ENCODE measurements at places on chromosomes 11 and 22.
A peak's percentile ranks its signal among the peaks of the same experiment; 100 is the strongest.

DNA sequence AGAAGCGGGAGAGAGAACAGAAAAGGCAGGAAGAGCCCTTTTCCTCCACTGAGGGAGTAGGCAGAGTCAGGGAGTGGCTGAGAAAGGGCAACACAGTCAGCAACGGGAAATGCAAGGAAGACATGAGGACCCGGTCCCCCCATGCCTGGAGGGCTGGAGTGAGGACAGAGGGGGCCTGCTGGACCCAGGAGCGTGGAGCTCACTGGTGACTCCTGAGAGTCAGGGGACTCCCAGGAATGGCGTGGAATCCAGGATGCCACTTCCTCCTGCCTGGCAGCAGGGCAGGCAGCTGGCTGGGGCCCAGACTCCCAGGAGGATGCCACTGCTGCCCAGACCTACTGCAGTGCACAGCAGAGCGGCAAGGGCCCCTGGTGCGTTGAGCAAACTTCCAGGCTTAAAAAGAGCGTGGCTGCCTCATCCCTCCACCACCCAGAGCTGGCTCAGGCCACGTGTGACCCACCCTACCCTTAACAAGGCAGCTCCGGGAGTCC is 11.3 kb downstream of the C11orf21 start:
- no peak for DNase-seq

- no peak for DNase-seq
Measured at GRCh38 chr11:41996533-41996932, 537.1 kb upstream of the LRRC4C start.

- DNase-seq = no peak
Measured at GRCh38 chr22:30178181-30179126, 68.1 kb downstream of the LIF start.

GRCh38 chr11:92225125-92225567 is 528 bp downstream of the FAT3 start:
- no peak for DNase-seq

GRCh38 chr11:2519517-2519861 is 74.7 kb downstream of the KCNQ1 start:
- no peak for DNase-seq

DNA sequence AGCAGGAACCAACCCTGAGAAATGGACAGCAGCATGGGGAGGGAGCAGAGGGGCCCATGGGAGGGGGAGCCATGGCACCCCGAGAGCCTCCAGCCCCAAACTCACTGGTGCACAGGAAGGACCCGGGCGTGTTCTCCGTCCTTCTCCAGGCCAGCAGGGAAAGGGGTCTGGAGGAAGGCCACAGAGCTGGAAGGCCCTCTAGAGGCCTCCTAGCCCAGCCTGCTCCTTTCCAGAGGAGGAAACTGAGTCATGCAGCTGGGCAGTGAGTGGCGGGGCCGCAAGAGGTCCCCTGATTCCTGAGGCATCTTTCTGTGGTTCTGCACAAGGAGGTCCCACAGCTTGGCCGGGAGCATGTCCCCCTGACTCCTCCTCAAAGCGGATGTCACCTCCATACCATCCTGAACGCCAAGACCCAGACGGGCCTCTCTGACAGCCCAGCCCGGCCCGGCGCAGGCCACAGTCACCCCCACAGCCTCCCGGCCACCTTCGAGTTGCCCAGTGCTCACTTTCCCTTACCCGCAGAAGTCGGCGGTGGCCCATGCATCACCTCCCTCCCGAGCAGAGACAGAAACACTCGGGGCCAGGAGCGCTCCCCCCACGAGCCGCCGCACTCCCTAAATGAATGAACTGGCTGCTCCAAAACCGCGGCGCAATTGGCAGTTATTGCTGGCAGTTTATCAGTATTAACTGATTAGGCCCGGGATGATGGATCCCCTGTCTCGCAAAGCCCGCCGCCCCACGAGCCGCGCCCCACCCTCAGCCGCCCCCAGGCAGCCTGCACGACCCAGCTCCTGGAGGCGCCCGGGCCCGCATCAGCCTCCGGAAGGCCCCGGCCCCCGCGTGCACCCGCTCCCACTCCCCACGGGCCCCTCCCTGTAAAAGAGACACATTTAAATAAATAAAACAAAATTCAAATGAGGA is 272.5 kb downstream of the BUD13 start:
- DNase-seq = no peak

GRCh38 chr11:24453129-24453718 is 43.6 kb upstream of the LUZP2 start:
- DNase-seq = no peak

DNA sequence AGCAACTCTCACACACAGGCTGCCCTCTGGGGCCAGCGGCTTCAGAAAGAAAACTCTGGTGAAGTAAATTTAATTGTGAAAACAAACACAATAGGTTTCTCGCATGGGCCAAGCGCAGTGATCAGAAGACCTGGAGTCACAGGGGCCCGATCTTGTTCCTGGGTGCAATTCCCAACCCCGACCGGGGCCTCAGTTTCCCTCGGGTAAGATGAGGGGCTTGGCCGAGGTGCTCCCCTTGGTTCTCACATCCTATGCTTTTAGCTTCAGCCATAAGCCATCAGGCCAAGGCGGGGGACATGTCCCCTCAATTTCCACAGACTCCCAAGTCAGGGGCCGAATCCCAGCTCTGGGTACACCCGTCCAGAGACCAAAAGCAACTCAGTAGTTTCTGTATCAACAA is 11.5 kb downstream of the PHF21B start:
- DNase-seq = no peak

DNA sequence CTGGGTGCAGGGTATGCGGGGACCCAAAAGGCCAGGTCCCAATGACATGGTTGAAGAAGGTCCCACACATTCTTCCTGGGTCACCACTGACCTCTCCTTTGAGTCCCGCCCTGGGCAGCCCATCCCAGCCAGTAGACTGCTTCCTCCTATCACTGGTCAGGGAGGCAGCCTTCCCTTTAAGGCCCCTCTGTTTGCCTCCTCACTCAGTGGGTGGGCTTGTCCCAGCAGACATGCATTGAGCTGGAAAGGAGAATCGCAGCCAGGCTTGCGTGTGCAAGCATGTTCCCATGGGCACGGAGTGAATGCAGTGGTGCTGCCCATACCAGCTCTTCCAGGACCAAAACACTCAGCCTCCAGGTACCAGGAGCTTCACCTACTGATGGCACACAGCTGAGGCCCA is 162.4 kb upstream of the SYT13 start:
- no peak for DNase-seq

DNA sequence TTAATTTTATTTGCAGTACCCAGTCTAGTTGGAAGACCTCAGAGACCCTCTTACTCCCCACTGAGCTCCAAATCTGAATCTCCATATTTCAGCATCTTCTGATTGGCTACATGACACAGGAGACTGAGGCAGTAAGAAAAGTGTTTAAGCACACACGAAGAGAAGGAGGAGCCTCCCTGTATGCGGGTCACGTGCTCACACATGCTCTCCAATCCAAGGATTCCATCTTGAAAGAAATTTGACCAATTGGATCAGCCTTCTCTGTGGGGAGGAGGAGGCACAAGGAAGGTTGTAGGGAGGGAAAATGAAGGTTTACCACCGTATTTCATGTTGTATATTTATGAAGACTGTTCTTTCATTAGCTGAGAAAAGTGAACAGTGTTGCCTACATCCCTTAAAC is 1.2 kb downstream of the OR6T1 start:
- no peak for DNase-seq

DNA sequence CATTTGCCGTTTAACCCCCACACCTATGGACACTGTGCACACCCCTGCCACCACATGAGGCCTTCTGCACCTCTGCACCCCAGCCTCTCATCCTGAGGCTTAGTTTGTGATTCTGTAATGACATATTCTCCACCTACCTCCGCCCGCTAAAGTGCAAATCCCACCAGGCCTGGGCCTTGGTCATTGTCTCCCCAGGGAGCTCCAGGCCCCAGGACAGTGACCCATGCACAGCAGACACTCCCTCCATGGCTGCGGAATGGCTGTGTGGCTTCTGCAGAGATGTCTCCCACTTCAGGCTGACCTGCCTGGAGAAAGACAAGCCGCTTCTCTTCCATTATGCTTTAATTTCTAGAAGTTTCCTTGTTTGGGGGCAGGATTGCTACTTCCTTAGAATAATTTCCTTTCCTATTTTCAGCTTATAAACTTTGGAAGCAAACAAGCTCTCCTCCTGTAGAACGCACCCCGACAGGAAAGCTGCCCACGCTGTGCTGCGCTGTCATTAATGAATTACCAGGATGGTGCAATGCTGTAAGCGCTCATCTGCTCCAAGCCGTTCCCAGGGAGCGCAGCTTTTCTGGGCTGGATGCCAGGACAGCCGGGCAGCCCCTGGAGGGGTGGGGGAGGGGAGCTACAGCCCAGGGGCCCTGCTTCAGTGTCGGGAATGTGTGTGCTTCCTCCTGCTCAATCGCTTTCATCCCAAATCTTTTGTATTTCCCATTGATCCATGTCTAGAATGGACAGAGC is 618.0 kb downstream of the BRD1 start:
- no peak for DNase-seq

DNA sequence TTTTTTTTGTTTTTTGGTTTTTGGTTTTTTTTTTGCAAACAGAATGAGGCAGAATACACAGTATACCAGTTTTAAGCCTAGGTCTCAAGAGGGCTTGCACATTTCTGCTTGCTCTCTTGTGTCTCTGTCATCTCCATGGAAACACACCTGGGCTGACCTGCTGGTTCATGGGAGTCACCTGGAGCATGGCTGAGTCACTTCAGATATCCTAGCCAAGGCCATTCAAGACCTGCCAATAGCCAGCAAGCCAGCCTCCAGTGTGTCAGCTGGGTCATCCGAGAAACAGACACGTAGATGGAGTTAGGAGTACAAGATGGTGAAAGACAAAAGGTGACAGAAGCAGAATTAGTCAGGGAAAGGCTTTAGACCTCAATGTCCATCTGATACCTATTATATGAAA is 124.2 kb upstream of the SEZ6L start:
- no peak for DNase-seq

GRCh38 chr11:66697988-66698387 is 20.3 kb upstream of the RBM4B start:
- no peak for DNase-seq

- DNase-seq = no peak
Measured at GRCh38 chr11:34339149-34340064, 18.4 kb downstream of the ABTB2 start.

GRCh38 chr11:19670030-19670791 is 42.4 kb upstream of the NAV2 start:
- DNase-seq = no peak

GRCh38 chr11:2301631-2302305 is at the start of the genes C11orf21 and TSPAN32:
Gene C11orf21 (minus strand): TSS chr11:2301918. CDS start chr11:2301808, 110 bp downstream.
Gene TSPAN32 (plus strand): TSS chr11:2302013. CDS start chr11:2302150, 137 bp downstream.
- DNase-seq = peak; percentile 20
